ENCODE measurements at places on chromosomes 13 and 19.

DNA sequence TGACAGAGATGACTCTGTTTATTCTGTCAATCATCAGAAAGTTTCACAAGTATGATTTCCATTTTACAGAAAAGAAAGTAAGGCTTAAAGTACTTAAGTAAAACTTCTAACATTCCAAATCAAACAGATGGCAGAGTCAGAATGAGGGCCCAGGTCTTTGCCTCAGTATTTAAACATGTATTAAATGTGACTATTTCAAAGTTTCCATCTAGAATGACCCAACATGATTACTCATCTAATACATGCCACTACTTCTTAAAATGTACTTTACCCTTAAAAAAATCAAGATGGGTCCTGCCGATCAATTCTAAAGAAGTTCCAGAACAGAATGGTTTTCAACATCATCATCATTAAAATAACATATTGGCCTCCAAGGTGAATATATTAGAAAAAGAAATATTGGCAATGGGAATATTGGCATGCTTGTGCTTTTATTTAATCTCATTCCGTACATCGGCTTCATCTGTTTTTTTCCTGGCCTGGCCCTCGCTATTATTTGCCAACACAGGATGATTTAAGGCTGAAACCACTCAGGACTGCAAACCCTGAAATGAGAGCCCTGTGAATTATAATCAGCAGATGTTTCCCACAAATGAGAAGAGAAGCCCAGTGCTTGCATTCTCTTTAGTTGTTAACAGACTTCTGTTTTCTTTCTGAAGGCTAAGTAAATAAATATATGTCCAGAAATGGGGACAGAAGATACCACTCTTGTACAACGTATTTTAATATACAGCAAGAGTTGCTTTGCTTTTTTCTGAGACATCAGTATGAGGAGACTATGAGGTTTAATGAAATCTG lies 340.0 kb downstream of the DNAJC15 start:
- DNase-seq, result no peak

DNA sequence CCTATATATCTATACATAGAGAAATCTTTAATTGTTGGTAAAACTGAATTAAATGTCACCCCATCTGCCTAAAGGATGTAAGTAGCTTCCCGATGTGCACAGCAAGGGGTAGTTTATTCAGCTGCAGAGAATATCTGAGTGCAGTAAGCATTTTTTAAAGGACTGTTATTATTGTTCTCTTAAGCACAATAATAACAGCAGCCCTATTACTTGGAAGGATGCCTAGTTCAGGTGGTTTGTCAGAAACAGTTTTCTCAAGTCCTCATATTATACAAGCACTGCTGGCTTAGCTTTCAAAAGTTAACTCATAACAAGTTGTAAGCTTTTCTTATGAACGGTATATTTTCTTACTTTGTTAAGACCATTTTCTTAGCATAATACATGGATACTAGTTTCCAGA lies 142.6 kb downstream of the CRYL1 start:
- no peak for DNase-seq

DNA sequence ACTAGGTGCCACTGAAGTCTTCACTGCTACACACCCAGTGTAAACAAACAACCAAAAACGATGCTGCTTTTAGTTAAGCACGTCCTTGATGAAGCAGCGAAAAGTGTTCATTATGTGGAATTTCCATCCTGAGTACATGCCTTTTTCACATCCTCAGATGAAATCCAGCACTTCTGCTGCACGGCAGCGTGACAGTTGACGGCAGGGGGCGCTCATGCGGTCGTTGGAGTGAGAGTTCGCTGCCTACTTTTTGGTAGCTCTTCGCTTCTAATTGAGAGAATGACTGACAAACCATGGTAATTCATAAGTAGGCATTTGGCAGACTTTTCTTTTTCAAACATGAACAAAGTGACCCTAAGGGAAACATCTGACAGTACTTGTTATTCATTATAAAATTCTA lies 1124.9 kb downstream of the EFNB2 start:
- DNase-seq, result peak; percentile 19

GRCh38 chr19:46463516-46463915 lies 7.8 kb downstream of the PNMA8A start:
- DNase-seq, result no peak

DNA sequence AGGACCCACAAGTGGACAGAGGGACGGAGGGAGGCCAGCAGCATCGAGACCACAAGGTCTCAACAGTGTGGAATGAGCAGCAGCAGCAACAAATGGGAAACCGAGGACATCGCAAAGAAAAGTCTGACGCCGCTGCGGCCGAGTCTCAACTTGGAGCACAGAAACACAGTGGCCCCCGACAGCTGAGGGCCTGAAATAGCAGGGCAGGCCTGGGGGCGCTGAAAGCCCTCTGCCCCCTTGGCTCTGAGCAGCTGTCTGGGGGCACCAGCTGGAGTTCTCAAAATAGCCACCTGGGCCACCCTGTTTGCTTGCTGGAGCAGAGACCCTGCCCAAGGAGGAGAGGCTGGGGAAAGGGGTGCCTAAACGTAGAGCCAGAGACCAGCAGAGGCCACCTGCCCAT lies 5.9 kb upstream of the ISYNA1 start:
- no peak for DNase-seq

- DNase-seq, result no peak
Observed at GRCh38 chr19:3494051-3494450, 6.4 kb downstream of the DOHH start.

DNA sequence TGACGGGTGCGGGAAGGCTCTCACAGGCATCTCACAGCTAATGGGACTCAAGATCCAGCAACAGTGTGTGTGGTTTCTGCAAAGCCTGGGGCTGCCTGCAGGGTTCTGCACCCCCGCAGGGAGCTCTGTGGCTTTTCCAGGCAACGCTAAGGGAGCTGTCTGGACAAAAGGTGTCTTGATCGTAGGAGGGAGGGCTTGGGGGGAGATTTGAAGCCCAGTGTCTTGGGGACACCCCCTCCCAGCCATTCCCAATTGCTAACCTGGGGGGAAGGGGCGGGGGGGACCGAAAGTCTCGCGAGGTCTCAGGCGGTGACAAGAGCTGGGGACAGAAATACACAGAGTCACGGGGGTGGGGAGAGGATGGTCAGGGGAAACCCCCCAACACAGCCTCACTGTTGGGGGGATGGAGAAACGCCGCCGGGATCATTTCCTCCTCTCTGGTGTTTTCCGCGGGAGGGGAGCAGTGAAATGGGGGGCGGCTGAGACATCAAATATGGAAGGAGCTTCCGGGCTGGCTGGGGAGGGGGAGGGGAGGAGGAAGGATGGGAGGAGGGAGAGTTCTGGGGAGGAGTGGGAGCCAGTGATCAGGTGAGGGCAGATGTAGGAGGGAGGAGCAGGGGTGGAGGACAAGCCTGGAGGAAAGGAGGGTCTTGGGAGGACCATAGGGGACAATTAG lies 13.3 kb downstream of the KCNC3 start:
- peak; percentile 37 for DNase-seq

- peak; percentile 84 for DNase-seq
Observed at GRCh38 chr13:50529154-50529882, 314.2 kb downstream of the DLEU7 start.

- peak; percentile 32 for DNase-seq
Observed at GRCh38 chr13:84741253-84741652, 859.0 kb upstream of the SLITRK1 start.

DNA sequence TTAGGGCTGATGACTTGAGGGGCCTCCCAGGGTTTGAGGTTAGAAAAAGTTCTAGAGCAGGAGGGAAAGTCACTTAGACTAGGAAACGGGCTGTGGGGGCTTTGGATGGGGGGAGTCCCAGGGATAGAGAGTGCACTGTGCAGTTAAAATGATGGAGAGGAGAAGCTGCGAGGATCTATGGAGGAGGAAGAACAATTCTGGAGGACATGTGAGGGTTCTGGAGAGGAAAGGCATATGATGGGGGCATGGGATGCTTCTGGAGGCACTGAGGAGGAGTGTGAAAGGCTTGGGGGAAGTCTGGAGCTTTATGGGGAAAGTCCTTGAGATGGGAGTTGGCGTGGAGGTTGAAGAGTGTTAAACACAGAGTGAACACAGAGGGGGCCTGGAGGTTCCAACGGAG lies 2.2 kb downstream of the KCNC3 start:
- DNase-seq, result no peak

DNA sequence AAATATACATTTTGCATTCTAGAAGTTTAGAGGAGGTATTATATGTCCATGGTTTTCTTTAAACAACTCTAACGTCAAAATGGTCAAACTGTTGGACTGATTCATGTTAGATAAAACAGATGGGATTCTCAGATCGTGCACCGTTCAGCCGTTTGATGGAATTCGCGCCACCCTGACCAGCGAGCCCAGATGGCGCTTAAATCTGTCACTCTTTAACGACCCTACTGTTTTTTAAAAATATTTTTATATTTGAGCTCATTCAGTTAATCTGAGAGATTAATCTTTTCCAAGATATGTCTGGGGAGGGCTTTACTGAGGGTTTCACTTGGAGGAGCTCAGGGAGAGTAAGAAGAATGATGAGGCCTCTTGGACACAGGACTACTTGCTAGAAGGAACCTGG lies 164.4 kb downstream of the TM9SF2 start:
- no peak for DNase-seq

All from inflammatory macrophage treated with lipopolysaccharide for 4 hours (primary cell).